ENCODE measurements at places on chromosomes 4 and X. TPM values are rescaled to one million over a fixed set of nuclear protein-coding genes. Genes with fewer than 3 reads are reported as not detected.

DNA sequence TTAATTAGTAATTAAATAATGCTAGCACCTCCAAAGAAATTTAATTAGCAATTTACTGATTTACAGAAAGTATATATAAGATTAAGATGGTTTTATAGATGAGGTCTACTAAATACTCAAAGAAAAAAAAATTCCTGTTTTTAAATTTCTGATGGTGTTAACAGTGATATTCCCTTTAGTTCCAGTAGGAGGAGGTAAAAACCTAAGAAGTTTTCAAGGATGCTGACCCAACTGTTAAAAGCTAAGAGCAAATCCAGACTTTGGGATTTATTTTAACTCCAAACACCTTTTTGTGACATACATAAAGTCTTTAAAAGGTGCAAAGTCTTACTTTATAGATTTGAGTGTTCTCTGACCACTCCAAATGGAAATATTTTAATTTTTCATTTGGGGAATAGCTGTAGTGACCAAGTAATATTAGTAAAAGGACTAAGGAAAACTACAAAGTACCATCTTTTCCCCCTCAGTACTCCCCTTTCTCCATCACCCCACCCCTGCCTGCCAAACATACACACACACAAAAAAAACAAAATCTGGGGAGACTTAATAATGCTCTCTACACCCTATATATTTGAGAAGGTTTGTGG is 34.2 kb upstream of the CSN1S1 start:
- DNase-seq = no peak

GRCh38 chrX:39811376-39811775 is 286.4 kb downstream of the BCOR start:
- no peak for DNase-seq

Gene CYLC1
- not detected for total RNA-seq

- no peak for DNase-seq
Observed at GRCh38 chr4:48127231-48127630, 6.8 kb downstream of the TXK start.

- no peak for DNase-seq
Observed at GRCh38 chrX:43822014-43822413, 60.2 kb downstream of the MAOB start.

DNA sequence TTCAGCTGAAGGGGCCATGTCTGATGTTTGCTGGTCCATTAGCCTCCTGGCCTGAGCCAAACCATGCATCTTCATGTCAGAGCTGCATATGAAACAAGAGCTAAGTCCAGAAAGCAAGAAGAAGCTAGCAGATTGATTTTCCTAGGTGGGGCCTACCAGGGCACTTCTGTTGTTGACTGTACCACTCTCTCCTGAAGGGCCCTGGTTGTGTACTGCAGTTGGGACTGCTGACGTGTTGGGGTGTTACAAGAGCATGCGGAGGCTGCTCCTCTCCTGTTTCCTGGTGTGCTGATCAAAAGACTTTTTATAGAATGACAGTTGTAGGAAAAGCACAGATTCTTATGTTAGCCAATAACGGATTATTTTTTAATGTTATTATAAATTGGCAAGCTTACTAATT is 145.1 kb downstream of the TBL1X start:
- no peak for DNase-seq

GRCh38 chr4:117770269-117771102 is 263.8 kb upstream of the NDST3 start:
- no peak for DNase-seq

GRCh38 chr4:187270154-187270553 is 546.5 kb upstream of the FAT1 start:
- DNase-seq = no peak

- DNase-seq = no peak
Observed at GRCh38 chrX:77347572-77347971, 99.6 kb upstream of the FGF16 start.

GRCh38 chrX:27715610-27716009 is 92.2 kb upstream of the MAGEB10 start:
- no peak for DNase-seq

DNA sequence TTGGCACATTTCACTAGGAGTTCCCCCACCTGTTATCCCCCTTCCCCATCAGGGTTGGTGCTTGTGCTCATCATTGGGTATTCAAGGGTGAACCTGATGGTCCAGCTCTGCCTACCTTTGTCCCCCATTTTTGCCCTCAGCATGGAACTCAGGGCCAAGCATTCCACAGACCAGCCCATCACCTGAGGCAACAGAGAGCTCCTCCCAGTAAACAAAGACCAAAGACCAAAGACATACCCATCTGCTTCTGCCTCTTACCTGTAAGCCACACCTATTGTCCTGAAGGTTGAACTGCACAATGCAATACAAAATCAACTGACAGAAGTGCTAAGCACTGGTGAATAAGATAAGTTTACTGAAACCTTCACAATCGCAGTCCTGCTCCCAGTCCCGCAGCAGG is 237.5 kb downstream of the PAPSS1 start:
- DNase-seq = no peak

DNA sequence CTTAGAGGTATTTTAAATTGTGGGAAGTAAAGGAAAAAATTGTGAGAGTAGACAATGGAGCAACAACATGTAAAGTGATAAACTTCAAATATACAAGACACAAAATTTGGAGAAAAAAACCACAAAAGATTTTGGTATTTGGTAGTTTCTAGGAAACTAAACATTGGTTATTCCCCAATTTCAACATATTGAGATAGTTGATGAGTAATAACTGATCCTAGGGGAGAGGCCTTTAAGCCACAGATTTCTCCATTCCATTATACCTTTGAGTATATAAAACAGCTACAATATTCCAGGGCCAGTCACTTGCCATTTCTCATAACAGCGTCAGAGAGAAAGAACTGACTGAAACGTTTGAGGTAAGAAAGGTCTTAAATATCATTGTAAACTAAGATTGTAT is at the start of gene FDCSP:
TSS of gene FDCSP (plus strand) at position 301 of the 400 bp plus-strand sequence. CDS start 5,071 bp downstream, outside the sequence.
- DNase-seq = no peak

Gene BOD1L1
- 12.3 TPM for total RNA-seq

DNA sequence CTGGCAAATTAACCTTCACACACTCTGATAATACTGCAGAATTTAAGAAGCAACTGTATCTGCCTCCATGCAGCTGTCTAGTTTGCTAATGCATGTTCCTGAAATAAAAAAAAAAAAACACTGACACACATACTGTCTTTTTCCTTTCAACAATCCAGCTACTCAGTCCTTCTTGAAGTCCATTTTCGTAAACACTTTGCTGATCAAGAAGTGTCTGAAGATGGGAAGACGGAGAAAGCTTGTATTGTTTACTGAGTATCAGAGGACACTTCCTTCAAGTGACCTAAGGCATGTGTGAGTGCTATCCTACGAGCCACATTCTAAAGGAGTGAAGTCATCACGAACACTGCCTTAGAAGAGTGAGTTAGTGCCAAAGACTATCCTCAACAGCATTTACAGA is 82.6 kb downstream of the LUZP4 start:
- DNase-seq = peak; percentile 22

GRCh38 chrX:107561468-107562215 is 66.7 kb upstream of the PRPS1 start:
- DNase-seq = no peak

Gene ZFP42
- total RNA-seq = not detected

DNA sequence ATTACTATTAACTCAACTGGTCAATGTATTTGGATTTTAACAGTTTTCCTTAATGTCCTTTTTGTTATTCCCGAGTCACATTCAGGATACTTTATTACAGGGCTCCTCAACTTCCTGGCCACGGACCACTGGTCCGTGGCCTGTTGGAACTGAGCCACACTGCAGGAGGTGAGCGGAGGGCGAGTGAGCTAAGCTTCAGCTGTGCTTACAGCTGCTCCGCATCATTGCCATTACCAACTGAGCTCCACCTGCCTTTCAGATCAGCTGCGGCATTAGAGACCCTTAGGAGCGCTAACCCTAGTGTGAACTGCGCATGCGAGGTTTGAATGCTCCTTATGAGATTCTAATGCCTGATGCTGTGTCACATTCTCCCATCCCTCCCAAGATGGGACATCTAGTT is 591.7 kb downstream of the CCSER1 start:
- no peak for DNase-seq

GRCh38 chr4:6248394-6248793 is 21.3 kb upstream of the WFS1 start:
- DNase-seq = no peak

- DNase-seq = no peak
Observed at GRCh38 chr4:81541161-81541945, 69.6 kb upstream of the RASGEF1B start.

GRCh38 chrX:68536884-68537283 is 38.0 kb downstream of the YIPF6 start:
- no peak for DNase-seq

- DNase-seq = peak; percentile 37
Observed at GRCh38 chr4:100461807-100462605, 55.8 kb downstream of the EMCN start.

- DNase-seq = no peak
Observed at GRCh38 chr4:111610681-111611080, 534.6 kb upstream of the FAM241A start.

Gene WWC2
- total RNA-seq = 28.1 TPM

Gene PLXNA3
- total RNA-seq = 7.1 TPM

- no peak for DNase-seq
Observed at GRCh38 chr4:151862766-151863165, 102.0 kb upstream of the GATB start.

Gene PITX2
- 0.95 TPM for total RNA-seq
